ENCODE measurements at places on chromosomes 12 and 14.

GRCh38 chr12:76329159-76329558 is 19.1 kb downstream of the BBS10 start:
- DNase-seq: no peak

DNA sequence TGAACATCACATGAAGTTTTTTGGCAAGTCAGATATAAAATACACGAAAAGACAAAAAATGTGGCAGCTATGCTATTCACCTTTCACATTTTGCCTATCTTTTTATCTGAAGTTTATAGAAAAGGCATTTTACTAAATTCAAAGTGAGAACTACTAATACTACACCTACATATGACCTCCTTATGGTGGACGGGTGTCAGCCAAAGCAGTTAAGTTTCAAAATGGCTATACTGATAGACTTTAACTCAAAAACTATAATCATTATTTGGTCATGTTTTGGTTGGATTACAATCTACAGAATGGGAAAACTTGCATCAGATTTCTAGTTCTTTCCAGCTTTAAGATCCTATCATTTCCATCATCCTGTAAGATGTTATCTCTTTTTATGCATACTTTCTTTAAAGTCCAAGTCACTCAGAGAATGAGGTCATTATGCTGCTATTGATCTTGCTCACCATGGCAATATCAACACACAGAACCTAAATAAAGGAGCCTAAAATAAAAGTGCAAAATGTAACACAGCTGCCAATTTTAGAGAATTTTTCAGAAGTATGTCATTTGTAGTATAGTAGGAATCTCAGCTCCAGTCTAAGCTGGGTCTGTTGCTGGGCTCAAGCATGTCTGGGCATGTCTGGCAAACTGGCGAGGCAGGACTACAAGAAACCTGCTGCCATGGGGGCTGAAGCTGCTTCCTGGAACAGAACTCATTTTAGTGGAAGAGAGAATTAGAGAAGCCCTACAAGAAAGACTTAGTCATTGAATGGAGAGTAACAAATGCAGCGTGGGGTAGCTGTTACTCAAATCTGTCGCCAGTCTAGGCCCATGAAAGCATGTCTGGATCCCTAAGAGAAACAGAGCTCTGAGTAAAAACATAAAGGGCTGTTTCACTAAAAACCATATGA is 7.6 kb upstream of the AEBP2 start:
- no peak for DNase-seq

GRCh38 chr14:37591941-37592481 is 3.0 kb downstream of the FOXA1 start:
- no peak for DNase-seq

- no peak for DNase-seq
Measured at GRCh38 chr12:53696285-53696654, 20.4 kb upstream of the ATP5MC2 start.

GRCh38 chr14:51977075-51977474 is 12.3 kb upstream of the RTRAF start:
- no peak for DNase-seq

DNA sequence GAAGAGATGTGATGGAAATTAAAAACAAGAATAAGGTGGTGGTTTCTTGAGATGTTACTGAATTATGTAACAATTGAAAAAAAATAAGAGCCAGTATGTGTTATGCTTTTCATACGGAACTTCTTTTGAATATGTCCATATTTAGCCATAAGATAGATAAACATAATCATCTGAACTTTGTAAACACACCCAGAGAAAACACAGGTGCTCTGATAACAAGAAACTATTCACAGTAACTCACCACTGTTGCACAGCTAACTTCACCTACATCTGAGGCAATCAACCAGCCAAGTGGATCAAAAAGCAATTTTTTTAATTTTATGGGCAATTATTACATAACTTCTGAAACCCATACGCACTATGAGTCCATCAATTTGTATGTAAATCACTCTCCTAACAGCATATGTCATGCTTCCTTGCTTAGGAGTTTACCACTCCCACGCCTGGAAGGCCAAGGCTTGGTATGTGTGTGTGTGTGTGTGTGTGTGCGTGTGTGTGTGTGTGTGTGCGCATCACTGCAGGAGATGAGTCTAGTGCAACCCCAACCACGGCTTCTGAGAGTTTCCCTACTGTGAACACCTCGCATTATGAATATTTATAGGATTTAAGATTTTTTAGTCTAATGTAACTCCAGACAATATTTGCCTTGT is 443.4 kb downstream of the BCAT1 start:
- DNase-seq: no peak

GRCh38 chr12:16530268-16530850 is 75.6 kb downstream of the LMO3 start:
- no peak for DNase-seq

DNA sequence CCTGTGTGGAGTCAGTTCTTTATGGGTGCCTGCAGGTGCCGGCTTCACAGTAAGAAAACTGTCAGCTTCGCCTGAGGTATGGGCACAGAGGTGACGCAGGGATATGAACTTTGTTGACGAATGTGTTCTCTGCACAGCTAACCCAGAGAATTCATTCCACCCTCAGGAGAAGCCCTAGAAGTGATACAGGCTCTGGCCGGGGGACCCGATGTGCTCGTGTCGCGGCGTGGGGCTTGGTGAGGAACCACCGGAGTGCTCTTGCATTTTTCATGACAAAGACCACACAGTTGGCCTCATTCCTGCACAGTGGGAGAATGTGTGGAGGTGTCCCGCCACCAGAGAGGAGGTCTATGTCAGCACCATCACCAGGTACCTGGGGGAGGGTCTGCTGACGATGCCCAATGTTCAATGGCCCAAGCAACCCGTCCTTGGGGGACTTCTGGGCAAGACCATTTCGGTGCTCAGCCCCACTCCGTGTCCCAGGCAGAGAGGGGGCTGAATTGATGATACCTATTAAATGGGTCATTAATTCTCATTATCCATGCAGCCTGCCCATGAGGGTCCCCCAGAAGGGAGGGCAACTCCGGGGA is 147.5 kb upstream of the RTL1 start:
- DNase-seq: no peak

- peak; percentile 49 for DNase-seq
Measured at GRCh38 chr14:91059576-91060350, 678 bp downstream of the RPS6KA5 start.

GRCh38 chr14:76472199-76472723 is 96.3 kb downstream of the ESRRB start:
- DNase-seq: no peak

- no peak for DNase-seq
Measured at GRCh38 chr14:72634691-72635616, 258.9 kb downstream of the DPF3 start.

- no peak for DNase-seq
Measured at GRCh38 chr12:59934486-59934885, 338.7 kb downstream of the SLC16A7 start.
